ENCODE measurements at places on chromosomes 13 and 19.

DNA sequence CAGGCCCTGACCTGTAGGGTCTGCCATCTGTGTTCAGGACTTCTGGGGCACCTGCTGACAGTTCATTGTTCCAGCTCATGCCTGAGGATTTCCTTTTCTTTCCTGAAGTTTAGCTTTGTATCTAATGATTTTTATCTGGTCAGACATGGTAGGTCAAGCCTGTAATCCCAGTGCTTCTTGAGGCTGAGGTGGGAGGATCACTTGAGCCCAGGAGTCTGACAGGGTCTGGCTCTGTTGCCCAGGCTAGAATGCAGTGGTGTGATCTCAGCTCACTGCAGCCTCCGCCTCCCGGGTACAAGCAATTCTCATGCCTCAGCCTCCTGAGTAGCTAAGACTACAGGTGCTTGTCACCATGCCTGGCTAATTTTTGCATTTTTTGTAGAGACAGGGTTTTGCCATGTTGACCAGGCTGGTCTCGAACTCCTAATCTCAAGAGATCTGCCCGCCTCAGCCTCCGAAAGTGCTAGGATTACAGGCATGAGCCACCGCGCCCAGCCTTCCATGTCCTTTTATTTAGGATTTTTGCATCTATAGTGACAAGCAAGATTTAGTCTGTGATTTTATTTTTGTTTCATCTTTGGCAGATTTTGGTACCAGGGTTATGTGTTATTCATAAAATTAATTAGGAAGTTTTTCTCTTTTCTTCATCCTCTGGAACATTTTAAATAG, 33.2 kb downstream of the CHST8 start:
- no peak for DNase-seq

GRCh38 chr19:38417544-38418506, 8.2 kb downstream of the RASGRP4 start:
- no peak for DNase-seq

DNA sequence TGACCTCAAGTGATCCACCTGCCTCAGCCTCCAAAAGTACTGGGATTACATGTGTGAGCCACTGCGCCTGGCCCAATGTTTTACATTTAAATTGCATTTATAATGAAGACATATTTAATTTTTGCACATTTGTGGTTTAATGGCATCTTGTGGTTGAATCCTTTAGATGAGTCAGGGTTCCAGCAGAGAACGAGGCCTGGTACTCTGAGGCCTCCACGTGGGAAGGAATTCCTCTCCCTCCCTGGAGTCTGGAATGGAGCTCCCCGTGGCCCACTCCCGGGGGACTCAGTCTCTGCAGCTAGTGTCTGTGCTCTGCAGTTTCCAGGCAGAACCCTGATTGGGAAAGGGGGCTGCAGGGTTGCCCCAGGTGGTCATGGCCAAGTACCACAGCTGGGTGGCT, 24.2 kb downstream of the ZFR2 start:
- peak; percentile 9 for DNase-seq

GRCh38 chr13:29481603-29482002, 113.9 kb downstream of the SLC7A1 start:
- no peak for DNase-seq

- DNase-seq = peak; percentile 87
Measured at GRCh38 chr19:10478903-10479384, 24.2 kb downstream of the KEAP1 start.

- no peak for DNase-seq
Measured at GRCh38 chr19:6668691-6669090, 1.3 kb downstream of the TNFSF14 start.

DNA sequence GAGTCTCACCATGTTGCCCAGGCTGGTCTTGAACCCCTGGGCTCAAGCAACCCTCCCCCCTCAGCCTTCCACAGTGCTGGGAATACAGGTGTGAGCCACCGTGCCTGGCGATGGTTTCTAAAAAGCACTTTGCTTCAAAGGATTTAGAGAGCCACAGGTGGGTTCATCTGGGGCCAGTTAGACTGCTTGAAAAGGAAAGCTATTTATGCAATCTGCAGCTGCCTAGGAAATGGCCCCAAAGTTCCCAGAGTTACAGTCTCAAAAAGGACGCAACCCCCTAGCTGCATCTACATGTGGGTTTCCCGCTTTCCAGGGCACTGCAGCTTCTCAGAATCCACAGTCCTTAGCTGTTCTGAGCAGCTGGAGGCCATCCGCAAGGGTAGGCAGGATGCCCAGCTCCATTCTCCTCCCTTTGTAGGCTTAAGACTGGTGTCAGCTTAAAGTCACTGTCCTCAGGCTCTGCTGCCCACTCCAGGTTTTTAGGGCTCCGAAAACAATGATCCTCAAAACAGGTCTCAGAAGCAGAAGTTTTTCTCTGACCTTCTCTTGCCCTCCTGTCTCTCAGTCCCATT, 41.4 kb downstream of the ZNF823 start:
- no peak for DNase-seq

DNA sequence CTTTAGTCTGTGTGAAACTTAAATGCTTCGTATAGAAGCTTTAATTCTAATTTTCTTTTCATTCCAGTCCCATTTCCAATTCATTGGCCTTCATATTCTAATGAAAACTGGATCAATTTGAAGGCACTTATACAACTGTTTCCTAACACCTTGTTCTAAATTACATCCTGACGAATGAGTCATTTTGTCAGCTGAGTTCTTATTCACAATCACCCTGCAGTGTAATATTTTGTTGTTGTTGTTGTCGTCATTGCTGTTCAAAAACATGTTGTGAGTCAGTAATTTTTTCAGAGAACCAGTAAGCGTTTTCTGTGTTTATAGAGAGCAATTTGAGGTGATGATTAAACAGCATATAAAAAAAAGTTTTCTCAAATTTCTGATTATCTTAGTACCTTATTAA, 290.0 kb downstream of the PCDH9 start:
- DNase-seq = no peak

DNA sequence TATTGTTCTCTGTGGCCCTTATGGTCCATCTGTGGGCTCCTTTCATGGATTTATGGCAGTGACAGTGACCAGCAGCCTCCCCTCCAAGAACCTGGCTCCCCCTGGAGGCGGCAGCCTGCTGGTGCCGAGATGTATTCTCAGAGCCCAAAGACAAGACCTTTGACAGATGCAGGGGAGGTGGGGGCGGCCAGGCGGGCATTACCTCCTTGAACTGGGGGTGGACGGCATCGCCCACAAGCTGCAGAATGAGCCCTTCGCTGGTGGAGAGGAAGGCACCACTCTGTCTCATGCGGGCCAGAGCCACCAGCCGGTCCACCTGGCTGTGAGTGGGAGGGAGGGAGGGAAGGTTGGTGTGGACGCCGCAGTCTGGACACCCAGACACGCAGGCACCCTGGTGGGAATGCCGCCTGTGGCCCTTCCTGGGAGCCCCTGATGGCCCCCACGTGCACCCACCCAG, 6.6 kb downstream of the ISOC2 start:
- DNase-seq = no peak

DNA sequence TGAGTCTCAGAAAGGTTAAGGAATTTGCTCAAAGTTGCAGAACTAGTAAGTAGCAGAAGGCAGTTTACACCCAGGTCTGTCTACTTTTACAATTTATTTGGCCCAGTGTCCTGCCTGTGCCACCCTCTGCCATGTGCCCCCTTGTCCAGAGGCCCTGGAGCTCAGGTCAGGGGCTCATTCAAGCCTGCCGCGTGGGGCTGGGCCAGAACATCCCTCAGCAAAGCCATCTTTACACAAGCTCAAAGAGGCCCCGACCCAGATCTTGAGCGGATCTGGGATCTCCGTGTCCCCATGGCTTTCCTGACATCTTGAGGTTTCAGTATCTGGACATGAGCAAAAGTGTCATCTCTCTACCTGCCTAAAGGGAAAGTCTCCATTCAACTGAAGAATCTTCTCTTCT, 76.4 kb upstream of the VSTM2B start:
- DNase-seq = no peak

DNA sequence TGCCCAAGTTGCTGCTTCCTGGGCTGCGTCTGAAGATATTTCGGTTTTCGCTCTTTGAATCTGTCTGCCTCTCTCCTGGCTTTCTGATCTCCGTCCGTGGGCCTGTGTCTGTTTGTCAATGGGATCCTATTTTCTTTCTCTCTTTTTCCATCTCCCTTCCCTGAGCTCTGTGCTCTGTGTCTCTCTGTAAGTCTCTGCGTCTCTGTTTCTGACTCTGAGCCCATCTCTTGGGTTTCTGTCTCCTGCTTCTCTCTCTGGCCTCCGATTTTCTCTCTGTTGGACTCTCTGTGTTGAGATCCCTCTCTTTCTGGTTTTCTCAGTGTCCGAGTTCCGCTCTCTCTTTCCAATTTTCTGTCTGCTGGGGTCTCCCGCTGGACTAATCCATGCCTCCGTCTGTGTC, 1.7 kb downstream of the PRKCG start:
- DNase-seq = no peak

DNA sequence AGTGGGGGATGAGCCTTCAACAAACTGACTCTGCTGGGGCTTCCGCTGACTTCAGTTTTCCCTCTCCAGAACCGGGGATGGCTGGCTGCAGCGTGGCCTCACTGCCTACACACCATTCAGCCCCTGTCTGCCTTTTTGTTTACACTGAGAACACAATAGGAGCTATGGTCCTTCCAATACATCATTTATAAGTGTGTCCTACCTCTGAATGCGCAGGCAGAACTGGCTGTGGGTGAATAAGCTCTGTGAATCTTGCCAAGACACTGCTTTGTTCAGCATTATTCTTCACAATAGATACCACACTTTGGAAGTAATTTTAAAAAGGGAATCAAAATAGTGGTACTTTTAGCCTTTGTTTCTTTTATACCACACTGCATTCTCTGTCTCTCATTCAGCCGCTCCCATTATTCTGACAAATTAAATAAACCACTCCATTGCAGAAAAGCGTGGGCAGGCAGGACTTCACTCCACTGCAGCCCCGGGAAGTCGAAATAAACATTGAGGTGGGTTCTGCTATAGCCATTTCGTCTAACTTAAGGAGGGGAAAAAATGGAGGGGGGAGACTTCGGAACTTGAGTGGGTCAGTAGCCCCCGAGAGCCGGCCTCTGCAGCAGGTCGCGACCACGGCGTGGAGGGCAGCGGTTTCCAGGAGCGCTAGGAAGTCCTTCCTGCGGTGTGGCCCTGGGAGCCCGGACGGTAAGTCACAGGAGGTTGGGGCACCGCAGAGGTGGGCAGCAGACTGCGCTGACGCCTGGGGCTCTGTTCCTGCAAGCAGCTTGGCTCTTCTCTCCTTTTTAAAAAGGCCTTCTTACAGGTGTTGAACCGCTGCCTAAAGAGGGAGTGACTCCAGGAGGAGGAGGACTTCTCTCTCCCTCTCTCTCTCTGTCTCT, 94.8 kb upstream of the SOX1 start:
- no peak for DNase-seq

GRCh38 chr13:112078879-112079531, 12.1 kb downstream of the SOX1 start:
- DNase-seq = no peak

Measured in stromal cell of bone marrow (primary cell).